ENCODE measurements at places on chromosomes 5 and 9. TPM values are rescaled to one million over a fixed set of nuclear protein-coding genes. Genes with fewer than 3 reads are reported as not detected.

Gene FABP6
- not detected for total RNA-seq

DNA sequence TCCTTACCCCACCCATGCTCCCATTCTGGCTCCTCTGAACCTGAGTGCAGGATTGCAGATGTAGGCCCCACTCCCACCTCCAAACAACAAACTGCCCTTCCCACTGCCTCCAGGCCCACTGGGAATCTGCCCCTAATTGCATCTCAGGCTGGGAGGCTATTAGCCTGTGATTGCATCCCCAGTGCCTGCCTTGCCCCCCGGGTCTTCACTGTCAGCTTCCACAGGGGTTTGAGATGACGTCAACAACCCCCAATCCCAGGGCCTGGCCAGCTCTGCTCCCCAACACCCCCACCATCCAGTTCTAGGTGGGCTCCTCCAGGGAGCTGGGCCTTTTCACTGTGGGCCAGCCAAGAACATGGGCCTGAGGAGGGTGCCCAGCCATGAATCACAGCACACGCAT lies 91.5 kb downstream of the PCDH1 start:
- no peak for DNase-seq
- H3K4me1 ChIP-seq = no peaks in the 10 kb centered on the region
- H3K27ac ChIP-seq = no peak overlapping the region
- H3K27me3 ChIP-seq = no peaks in the 10 kb centered on the region

GRCh38 chr5:107831612-107832395 lies 161.1 kb upstream of the EFNA5 start:
- no peaks in the 10 kb centered on the region for H3K4me1 ChIP-seq
- no peaks in the 10 kb centered on the region for H3K27me3 ChIP-seq
- no peak overlapping the region for H3K4me3 ChIP-seq

DNA sequence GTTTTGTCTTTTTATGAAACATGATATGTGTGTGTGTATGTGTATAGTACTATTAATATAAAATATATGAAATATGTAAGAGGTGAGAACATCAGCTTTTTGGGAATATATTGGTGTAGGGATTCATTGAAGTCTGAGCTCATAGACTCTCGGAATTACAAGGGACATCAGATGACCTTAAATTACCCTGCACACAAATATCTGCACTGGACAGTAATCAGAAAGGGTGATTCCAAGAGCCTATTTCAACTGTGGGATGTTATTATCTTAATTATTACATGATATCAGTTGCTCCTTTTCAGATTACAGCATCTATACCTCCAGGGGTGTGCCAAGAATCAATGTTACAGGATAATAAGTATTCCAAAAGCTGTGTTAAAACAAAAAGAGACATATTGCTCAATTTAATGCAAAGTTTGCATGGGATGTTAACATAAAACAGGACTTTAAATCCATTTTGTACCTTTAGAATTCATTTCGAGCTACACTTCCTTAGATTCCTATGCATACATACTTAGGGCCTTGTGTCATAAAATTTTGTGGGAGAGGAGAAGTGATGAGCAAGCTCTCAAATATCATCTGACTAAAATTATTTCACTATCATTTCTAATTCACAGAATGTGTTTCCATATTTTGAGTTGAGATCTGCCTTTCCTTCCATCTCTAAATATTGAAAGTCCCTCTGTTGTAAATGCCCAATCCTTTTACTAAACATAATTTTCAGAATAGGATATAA lies 365.2 kb downstream of the BRINP1 start:
- H3K36me3 ChIP-seq = no peaks in the 10 kb centered on the region
- H3K27me3 ChIP-seq = no peaks in the 10 kb centered on the region
- peak overlapping the region; percentile 84 for H3K27ac ChIP-seq
- H3K4me1 ChIP-seq = peaks cover 9% of the 10 kb centered on the region

GRCh38 chr9:113957821-113958341 lies 81.8 kb downstream of the ZNF618 start:
- H3K36me3 ChIP-seq = no peaks in the 10 kb centered on the region
- no peak for DNase-seq
- H3K4me3 ChIP-seq = peak overlapping the region; percentile 0

Gene MYOZ3
- 1.1 TPM for total RNA-seq

GRCh38 chr5:138969323-138970002 lies 94.3 kb upstream of the LRRTM2 start:
- peak; percentile 46 for DNase-seq
- peaks cover 36% of the 10 kb centered on the region for H3K4me1 ChIP-seq
- no peaks in the 10 kb centered on the region for H3K36me3 ChIP-seq
- H3K27ac ChIP-seq = no peak overlapping the region
- H3K4me3 ChIP-seq = no peak overlapping the region

GRCh38 chr9:370086-370485 lies 155.4 kb downstream of the DOCK8 start:
- H3K36me3 ChIP-seq = no peaks in the 10 kb centered on the region
- H3K27me3 ChIP-seq = no peaks in the 10 kb centered on the region
- no peak overlapping the region for H3K27ac ChIP-seq
- no peak for DNase-seq

Gene GNE
- 7.2 TPM for total RNA-seq
